ENCODE measurements at places on chromosomes 16 and 17.

DNA sequence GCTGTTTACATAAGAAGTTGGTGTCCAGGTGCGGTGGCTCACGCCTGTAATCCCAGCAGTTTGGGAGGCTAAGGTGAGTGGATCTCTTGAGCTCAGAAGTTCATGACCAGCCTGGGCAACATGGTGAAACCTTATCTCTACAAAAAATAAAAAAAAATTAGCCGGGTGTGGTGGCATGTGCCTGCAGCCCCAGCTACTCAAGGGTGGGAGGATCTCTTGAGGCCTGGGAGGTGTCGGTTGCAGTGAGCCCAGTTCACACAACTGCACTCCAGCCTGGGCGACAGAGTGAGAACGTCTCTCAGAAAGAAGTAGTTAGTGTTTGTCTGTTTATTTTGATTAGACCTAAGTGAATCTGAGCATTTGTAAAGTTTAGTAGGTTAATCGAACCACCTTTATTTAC lies 12.8 kb downstream of the DDX19A start:
- no peak for DNase-seq

- DNase-seq: no peak
These were observed 7.3 kb upstream of the SMIM5 start for GRCh38 chr17:75625813-75626486.

DNA sequence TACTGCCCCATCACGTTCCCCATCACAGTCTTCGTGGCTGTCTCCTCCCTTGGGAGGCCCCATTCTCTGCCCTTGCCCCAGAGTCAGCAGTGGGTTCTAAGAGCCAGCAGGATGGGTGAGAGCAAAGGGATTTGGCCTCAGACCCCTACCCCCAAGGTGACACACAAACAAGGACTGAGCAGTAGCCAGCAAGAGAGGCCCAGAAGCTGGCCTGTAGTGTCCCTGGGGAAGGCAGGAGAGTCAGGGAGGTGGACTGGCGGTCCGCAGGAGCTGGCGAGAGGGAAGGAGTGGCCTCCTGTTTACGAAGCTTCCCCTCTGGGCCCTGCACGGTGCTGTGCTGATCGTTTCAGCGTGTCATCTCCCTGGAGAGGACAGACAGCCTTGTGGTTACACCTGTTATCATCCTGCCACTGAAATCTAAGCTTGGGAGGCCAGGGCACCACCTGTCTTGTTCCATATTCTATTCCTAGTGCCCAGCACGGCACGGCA lies 8.4 kb downstream of the WDR81 start:
- DNase-seq: no peak

DNA sequence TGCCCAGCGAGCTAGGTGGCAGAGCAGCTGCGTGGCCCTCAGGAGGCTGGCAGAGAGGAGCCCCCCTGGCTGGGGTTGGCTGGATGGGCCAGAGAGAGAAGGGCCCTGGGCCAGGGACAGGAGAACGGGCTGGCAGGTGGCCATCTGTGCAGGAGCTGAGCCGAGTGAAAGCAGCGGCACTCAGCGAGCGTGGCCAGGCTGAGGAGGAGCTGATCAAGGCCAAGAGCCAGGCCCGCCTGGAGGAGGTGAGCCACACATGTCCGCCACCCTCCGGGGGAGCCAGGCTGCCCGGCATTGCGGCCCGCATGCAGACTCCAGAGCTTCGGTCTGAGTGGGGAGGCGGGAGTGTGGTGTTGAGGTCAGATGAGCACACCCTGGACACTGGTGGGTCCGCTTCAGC lies 2.1 kb upstream of the RAC3 start:
- no peak for DNase-seq

- DNase-seq: no peak
These were observed 6.3 kb downstream of the CCDC102A start for GRCh38 chr16:57530104-57530521.

GRCh38 chr17:6651919-6652452 lies 424 bp downstream of the C17orf100 start:
- no peak for DNase-seq

DNA sequence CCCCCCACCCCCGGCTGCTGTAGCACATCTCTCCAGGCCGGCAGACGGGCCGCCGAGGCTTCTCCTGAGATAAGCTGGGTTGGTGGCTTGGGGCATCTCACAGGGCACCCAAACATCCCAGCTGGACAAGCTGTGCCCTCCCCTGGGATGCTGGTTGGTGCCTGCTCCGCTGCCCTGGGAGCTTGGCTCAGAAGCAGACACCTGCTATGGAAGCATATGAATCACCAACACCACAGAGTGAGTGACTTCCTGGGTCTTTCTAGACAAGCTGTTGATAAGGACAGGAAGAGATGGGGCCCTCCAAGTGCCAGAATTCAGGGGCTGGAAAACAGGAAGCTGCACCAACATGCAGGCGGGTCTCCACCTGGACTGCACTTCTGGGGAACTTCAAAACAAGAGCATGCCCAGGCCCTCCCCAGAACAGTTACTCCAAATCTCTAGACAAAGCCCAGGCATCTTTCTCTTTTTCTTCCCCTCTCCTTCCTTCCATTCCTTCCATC lies 13.7 kb downstream of the C16orf95 start:
- DNase-seq: no peak

DNA sequence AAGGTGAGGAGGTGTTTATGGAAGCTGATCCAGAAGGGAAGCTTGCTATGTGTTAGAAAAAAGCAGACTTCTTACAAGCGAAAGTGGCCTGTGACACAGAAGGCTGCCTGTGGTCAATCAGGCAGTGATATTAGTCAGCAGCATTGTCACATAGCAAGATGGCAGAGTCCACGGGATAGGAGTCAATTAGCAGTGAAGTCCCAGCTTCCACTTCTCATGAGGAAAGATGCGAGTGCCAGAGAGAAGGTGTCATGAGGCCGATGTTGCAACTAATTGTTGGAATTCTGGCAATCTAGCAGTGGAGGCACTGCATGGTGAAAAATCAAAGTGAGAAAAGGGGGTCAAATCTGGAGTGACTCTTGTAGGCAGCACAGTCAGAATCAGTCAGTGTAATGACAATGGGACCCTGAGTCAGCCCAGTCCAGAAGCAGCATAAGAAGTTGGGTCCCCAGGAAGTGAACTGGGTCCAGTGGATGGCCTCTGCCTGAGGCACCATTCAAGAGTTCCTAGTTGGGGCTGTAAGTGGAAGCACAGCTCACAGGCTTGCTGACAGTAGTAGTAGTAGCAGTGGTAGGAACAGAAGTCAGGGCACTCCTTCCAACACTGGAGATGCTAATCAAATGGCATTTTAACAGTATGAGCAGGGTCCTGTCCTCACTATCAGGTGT lies 85.1 kb downstream of the TNFRSF13B start:
- DNase-seq: no peak

DNA sequence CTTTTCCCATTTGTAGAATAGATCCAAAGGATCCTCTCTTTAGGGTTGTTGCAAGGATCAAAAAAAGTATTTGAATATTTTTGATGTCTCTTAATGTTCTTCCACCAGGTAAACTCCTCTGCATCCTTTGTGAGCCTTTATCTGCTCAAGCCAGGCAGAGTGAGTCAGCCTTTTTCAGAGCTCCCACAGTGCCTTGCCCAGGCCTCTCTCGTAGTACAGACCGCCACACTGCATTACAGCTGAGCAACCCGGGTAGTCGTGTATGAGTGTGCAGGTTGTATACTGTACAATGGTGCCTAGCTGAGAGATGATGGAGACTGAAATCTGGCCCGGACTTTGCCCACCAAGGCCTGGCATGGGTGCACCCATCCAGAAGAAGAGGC lies 20.9 kb downstream of the RHBDL3 start:
- DNase-seq: no peak

GRCh38 chr17:47368262-47368661 lies 44.5 kb downstream of the EFCAB13 start:
- DNase-seq: no peak

DNA sequence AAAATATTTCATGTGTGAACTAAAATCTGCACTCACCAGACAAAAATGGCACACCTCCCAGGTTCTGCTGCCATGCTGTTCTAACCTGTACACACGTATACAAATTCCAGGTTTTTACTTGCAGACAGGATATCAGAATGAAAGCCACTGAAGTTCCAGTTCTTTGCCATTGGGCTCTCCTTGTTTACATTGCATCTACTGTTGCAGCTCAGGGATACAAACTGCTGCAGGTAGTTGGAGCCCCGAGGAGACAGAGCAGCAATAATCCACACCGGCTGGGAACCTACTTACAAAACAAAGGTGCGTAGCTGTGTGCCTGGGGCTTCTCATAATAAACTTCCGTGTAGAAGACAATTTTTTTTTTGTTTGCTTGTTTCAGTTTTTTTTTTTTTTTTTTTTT lies 59.6 kb downstream of the HAPSTR1 start:
- DNase-seq: no peak

GRCh38 chr17:17416400-17417360 lies 60.1 kb upstream of the MED9 start:
- no peak for DNase-seq

DNA sequence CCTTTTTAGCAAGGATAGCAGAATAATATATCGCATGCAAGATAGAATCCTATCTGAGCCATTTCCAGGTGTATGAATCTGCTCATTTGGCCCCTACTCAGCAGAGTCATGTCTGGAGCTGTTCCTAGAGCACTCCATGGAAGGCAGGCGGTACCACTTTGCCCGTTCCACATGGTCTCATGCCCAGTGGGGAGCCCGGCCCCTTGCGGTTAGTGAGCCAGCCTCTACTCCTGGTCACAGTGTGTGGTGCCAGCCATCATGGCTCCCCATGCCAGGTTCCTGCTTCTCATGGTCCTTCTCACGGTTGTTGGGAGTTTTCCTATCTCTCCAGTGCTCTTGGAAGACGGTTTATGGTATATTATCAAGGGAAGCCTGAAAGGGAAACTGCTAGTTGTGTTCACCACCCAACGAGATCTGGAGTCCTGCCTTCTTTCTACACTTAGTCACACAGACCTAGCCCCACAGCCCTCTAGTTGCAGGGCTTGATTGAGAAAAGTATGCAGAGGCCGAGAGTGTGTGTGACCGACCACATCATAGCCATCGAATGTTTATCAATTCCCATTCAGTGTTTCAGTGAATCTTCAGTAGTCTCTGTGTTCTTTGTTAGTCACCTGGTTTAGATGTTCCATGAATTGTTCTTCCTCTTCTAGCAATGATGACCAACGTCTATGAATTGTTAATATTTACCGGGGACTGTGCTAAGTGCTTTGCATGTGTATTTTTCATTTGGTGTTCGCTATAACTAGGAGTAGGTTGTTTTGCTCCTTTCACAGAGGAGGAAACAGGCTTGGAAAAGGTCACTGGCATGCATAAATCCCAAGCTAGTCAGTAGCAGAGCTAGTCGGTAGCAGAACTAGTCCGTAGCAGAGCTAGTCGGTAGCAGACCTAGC lies 9.6 kb downstream of the JPT2 start:
- DNase-seq: no peak

Measured in putamen (tissue), 1 donor.